ENCODE measurements at places on chromosomes 7 and 10. TPM values are rescaled to one million over a fixed set of nuclear protein-coding genes. Genes with fewer than 3 reads are reported as not detected.

DNA sequence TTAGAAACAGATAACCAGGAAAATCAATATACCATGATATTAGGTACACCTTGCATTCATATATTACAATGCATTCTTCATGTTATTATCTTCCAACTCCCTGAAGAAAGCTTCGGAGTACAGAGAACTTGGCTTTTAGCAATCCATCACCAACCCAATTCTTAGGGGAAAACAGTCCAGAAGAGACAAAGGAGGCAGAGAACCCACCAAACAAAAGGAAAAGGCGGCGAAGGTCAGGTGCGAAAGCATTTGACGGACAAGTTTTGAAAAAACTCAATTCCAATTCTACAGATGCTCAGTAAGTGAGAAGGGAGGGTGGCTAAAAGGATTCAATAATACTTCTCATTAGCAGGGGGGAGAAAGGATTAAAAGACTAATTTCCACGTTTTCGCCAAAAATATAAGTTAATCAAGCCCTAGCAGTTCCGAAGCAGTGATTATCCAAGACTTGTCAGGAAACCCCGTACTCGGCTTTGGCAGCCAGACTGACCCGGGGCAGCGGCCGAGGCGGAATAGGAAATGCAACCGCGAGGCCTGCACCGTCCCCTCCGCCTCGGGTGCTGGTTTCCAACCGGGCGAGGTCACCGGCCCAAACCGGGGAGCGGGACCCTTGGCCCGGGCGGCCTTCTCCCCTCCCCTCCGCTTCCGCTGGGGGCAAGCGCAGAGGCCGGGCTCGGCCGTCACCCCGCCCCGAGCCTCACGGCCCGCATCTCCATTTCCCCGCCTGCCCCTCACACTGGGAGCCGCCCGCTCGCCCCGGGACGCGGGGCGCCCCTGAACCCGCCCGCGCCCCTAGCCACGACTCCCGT lies 747 bp downstream of the GDI2 start:
- peak; percentile 82 for DNase-seq

DNA sequence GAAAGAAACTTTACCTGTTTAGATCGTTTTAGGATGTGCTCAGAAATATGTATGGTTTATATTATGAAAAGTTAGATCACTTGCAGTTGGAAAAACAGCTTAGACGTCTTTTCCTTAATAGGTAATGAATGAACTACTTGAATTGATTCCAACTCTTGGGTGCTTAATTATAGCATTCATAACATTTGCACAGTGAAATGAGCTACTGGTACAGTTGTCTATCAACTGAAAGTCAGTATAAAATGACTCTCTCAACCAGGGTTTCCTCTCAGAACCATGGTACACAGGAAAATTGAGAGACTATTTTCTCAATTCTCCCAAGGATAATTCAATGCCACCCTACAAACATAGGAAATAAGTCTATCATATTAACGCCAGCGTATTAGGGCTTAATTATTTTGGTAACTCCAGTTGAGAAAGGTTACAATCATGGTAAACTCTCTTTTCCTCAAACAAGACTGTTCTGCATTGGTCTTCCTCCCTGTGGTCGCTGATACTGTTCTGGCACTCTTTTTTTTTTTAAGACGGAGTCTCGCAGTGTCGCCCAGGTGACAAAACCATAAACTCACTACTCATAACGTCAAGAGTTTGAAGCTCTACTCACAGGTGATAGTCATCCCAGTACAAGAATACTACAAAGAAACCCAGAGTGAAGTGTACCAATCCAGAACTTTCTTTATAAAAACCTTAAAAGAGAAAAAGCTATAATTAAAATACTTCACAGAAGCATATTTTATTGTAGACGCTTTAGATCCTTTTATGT lies 2.0 kb downstream of the ANLN start:
- no peak for DNase-seq

GRCh38 chr7:78842068-78842467 lies 611.4 kb downstream of the MAGI2 start:
- DNase-seq, result no peak

GRCh38 chr10:113100281-113100680 lies 150.2 kb downstream of the TCF7L2 start:
- DNase-seq, result no peak

DNA sequence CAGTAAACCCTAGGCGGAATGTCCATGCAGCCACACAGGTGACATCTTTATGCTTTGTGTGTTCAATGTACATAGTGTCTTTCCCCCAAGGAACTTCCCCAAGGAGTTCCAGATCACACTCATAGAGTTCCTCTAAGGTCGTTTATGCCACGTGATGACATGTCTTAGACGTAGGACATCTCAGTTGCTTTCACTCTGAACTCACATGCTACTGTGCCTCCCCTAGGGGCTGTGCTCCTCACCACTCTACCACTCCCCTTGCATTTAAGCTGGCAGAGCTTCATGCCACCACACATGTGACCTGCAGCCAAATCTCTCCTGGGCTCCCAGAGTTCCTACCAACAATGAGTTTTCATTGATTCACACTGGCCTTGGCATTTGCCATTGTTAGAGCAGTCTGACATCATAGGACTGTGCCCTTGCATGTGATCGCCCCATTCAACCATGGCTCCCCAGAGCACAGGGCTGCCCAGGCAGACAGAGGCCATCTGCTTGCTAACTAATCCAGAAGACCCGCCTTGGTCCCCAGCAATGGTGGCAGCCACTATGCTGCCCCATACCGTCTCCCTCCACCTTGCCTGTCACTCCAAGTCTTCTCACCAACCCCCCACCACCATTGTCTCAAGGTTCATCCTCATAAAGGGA lies 95.3 kb upstream of the MACROH2A2 start:
- no peak for DNase-seq

DNA sequence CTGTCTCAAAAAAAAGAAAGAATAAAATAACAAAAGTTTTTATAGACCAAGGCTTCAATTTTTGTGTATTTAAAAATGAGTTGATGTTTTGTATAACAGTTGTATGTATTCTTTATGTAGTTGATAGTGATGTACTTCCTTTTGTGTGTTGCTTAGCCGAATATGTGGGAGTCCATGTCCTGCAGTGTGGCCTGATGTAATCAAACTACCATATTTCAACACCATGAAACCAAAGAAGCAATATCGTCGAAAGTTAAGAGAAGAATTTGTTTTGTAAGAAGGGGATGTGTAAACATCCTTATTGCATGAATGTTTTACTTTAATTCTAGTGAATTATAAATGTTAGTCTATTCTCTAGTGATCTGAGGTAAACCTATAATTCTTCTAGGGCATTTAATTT lies 56.6 kb downstream of the MPLKIP start:
- DNase-seq, result no peak

- no peak for DNase-seq
Observed at GRCh38 chr10:43000651-43001426, 76.0 kb upstream of the RET start.

- DNase-seq, result no peak
Observed at GRCh38 chr10:126421756-126422256, 33.5 kb upstream of the ADAM12 start.

GRCh38 chr7:155260498-155260872 lies 37.2 kb upstream of the INSIG1 start:
- DNase-seq, result no peak

GRCh38 chr7:597348-598178 lies 77.9 kb upstream of the PDGFA start:
- no peak for DNase-seq

- DNase-seq, result no peak
Observed at GRCh38 chr10:35887685-35888084, 245.6 kb upstream of the FZD8 start.

- no peak for DNase-seq
Observed at GRCh38 chr7:121182902-121183301, 145.9 kb upstream of the WNT16 start.

Gene TIAL1
- polyA plus RNA-seq, result 37.7 TPM

Gene CLRN3
- not detected for polyA plus RNA-seq

Gene ANLN
- polyA plus RNA-seq, result 0.77 TPM

Gene POU6F2
- 0.86 TPM for polyA plus RNA-seq

Gene PIK3CG
- 0.14 TPM for polyA plus RNA-seq

Gene ATP5F1C
- 1,079 TPM for polyA plus RNA-seq

Gene CALCR
- 0.02 TPM for polyA plus RNA-seq

Data from right cardiac atrium (tissue), 5 donors.